RPMI7951 (cell line): ENCODE measurements at places on chromosomes 1 and 21. TPM values are rescaled to one million over a fixed set of nuclear protein-coding genes. Genes with fewer than 3 reads are reported as not detected.
A peak's percentile ranks its signal among the peaks of the same experiment; 100 is the strongest.

The CRP gene
- not detected in 2 replicates for total RNA-seq

The SPRR2F gene
- not detected in 2 replicates for total RNA-seq

The CCDC17 gene
- 0.20 and 0.36 TPM in 2 replicates for total RNA-seq

The RHEX gene
- not detected in 2 replicates for total RNA-seq

The CYP4A11 gene
- not detected in 2 replicates for total RNA-seq

The DYNLT5 gene
- not detected in 2 replicates for total RNA-seq

The LENEP gene
- 1.7 TPM in 1 of 2 replicates, not detected in the other for total RNA-seq

The CAMSAP2 gene
- 18.9 and 22.3 TPM in 2 replicates for total RNA-seq

The C8B gene
- total RNA-seq: not detected in 2 replicates

The FNDC5 gene
- 0.48 and 2.0 TPM in 2 replicates for total RNA-seq

The PRAMEF25 gene
- not detected in 2 replicates for total RNA-seq

The LCE1C gene
- total RNA-seq: not detected in 2 replicates

The PER3 gene
- total RNA-seq: 11.8 and 14.9 TPM in 2 replicates

The CLCNKA gene
- 0.12 TPM in 1 of 2 replicates, not detected in the other for total RNA-seq

The CD1D gene
- total RNA-seq: 0.36 and 1.3 TPM in 2 replicates

The GPA33 gene
- 0.36 and 0.68 TPM in 2 replicates for total RNA-seq

The MARCKSL1 gene
- total RNA-seq: 31.7 and 47.7 TPM in 2 replicates

GRCh38 chr1:999725-1000356 is at the start of gene HES4:
HES4 (minus strand) TSS chr1:1000097; CDS start chr1:999973, 124 bp downstream.
- DNase-seq: peak; percentile 76

DNA sequence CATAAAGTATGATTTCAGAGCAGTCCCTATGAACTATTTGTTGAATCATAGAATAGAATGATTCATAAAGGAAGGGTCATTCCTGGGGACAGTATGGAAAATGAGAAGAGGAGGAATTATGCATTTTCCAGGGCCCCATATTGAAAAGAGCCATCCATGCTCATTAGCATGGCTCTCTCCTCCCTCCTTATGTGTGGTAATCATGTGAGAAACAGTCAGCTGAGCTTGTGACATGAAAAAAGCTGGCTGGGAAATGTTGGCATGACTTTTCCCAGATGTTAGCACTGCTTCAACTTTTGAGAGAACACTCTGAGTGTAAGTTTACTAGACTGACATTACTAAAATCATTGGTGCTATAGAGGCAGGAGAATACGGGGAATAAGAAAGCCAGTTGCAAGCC is 16.1 kb downstream of the TRIM67 start:
- DNase-seq: no peak

- peak; percentile 4 for DNase-seq
These were observed 32.4 kb upstream of the SERTAD4 start for GRCh38 chr1:210200124-210200736.

- no peak for DNase-seq
These were observed 2.5 kb upstream of the TBX15 start for GRCh38 chr1:118990513-118991152.

GRCh38 chr1:1371746-1372711 is 3.0 kb downstream of the AURKAIP1 start:
- DNase-seq: peak; percentile 55

DNA sequence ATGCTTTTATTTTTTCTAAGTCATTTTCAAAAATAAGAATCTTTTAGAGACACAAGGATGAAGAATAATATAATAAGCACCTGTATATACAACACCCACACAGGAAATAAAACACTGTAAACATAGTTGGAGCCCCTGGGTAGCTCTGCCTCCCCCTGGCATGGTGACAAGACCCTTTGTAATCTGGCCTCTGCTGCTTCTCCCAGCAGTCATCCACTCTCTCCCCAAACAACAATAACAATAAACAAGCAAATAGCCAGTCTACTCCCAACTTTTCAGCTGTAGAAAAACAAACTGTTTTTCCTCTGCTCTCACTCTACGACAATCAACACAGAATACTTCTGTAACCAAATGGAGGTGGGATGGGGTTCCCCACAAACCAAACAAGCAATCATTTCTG is 110.1 kb downstream of the CSMD2 start:
- DNase-seq: no peak

GRCh38 chr1:209850342-209850979 is 22.7 kb downstream of the UTP25 start:
- peak; percentile 69 for DNase-seq

GRCh38 chr1:182213163-182213562 is 151.7 kb upstream of the ZNF648 start:
- no peak for DNase-seq

DNA sequence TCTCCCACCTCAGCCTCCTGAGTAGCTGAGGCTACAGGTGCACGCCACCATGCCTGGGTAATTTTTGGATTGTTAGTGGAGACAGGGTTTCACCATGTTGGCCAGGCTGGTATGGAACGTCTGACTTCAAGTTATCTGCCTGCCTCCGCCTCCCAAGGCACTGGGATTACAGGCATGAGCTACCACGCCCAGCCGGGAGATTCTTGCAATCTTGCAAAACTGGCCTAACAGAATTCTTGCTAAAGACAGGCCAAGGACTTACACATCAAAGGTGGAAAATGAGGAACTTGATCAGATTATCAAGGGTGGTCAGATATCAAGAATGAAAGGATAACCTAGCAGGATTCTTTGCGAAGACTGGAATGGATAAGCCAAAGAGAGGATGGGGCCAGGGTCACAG is 98.3 kb upstream of the TIAM1 start:
- no peak for DNase-seq

DNA sequence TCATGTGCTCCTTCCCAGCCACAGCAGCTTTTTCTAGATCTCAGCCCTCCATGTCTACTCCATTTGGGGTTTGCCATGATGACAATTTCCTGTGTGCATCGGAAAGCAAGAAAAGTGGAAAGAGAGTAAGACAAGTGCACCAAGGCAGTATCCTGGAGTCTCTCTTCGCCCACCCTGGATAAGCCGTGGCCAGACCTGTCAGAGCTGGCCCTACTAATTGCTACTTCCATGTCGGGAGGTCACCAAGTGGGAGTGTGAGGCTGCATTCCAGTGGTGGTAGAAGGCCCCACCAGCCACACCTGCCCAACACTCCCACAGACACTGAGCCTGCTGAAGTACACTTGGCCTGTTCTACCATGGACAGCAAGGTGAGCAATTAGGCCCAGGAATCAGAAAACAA is 14.0 kb upstream of the LORICRIN start:
- DNase-seq: no peak

DNA sequence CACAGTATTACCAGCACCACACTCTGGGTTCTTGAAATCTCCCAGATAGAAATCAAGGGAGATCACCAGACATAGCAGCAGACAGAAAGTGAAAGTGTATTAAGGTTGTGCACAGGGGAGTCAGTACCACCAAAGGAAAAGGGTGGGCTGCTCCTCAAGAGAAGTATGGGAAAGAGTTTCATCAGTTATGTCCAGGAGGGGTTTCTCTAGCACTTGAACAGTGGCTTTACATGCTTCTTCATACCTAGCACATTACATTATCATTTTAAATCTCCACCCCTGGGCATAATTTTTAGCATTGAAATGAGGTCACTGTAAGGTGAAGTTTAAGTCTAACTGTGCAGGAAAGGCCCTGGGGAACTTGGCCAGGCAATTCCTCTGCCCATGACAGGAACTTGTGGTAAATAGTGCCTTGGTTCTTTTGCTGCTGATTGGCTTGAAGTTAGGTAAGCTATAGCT is 601.0 kb downstream of the NUF2 start:
- no peak for DNase-seq

GRCh38 chr1:31951276-31951675 is 13.1 kb upstream of the PTP4A2 start:
- no peak for DNase-seq

GRCh38 chr1:183967914-183968313 is 69.6 kb downstream of the COLGALT2 start:
- peak; percentile 22 for DNase-seq

- no peak for DNase-seq
These were observed 3.2 kb upstream of the DISP3 start for GRCh38 chr1:11475748-11476147.

- DNase-seq: no peak
These were observed 29.4 kb downstream of the GJA4 start for GRCh38 chr1:34822202-34822601.

DNA sequence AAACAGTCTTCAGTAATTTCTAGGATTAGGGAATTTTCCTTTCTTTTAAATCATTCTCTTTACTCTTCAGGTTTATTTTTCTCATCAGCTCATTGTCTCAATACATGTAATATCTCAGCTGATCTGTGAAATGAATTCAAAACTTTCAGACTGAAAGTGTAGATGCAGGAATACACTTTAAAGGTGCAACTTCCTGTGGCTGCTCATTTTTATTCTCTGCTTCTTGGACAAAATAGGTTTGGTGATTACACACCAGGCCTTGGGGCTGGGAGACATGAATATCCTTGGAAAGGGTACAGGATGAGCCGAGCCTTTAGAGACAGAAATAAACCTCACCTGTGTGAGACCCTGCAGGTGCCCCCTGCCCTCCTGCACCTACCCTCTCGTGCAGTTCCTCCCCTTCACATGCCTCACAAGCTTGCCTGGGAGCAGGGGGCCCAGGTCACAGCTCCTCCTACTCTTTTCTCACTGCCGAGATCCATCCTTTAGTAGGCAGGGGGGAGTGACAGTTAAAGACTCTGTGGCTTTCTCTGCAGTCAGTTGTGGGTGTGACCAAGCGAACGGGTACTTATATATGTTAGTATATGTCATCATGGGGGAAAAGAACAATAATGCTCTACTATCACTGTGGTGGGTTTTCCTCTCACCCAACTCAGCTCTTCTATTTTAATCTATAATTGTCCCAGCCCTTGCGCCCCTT is 23.6 kb downstream of the XCL2 start:
- DNase-seq: no peak

- no peak for DNase-seq
These were observed 2.1 kb downstream of the ETV3 start for GRCh38 chr1:157136133-157136532.

DNA sequence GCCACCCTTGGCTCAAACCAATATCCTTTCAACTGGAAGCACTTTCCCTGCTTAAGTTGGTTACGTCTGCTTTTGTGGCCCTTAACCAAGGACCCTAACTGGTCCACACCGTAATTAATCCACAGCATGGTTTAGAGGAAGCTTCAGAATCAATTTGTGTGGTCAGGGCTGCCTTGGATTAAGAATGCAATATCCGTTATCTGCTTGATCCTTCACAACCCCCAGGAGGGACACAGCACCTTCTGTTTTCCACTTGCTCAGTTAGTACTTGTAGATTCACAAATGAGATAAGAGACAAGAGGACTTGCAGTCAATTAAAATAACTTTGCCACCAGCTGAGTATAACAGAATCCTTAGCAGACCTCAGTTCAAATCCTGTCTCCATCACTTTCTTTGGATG is 56.9 kb upstream of the LRP8 start:
- no peak for DNase-seq

- DNase-seq: no peak
These were observed 226.2 kb downstream of the AJAP1 start for GRCh38 chr1:4880626-4881025.

- DNase-seq: peak; percentile 53
These were observed 15.1 kb downstream of the KIAA1614 start for GRCh38 chr1:180927841-180928240.

DNA sequence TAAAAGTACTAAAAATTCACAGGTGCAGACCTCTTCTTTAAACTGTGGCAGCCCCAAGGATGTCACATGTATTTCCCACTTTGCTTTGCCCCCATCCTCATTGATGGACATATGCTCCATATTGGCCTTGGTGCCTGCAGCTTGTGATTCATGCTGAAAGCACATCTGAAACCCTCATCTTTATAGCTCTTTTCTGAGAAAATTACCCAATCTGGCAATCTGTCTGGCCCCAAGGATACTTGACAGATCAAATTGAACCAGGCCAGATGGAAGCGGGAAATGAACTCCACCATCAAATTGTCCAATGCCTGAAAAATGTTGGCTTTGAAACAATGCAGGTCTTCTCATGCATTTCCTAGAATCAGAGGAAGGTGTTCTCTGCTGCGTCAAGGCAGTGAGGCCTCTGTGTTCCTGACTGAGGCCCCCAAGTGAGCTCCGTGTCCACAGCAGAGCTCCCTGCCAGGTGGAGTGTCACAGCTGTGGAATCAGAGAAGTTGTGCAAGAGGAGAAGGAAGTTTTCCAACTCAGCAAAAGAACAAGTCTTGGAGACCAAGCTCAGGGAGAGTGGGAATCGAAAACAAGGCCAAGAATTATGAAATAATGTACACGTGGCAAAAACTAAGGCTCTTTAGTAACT is 323.7 kb downstream of the PLPP3 start:
- DNase-seq: peak; percentile 34

- DNase-seq: no peak
These were observed 13.2 kb downstream of the EFHD2 start for GRCh38 chr1:15422871-15423270.

DNA sequence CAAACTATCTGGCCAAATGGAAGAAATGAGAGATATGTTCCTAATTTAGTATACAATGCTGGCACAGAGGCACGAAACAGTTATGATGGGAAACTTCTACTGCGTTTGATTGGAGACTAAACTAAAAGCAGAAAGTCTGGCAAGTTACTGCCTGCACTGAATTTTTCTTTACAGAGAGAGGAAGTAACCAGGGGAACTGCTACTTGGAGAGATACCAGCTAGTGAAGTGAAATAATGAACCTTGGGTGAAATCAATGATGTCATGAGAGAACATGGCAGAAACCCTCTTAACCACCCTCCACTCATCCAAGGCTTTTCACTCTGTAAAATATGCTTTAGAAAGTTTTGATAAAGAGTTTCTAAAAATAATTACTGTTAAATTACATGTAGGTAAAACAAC is 29.3 kb downstream of the NIBAN1 start:
- DNase-seq: no peak
